ENCODE measurements at places on chromosomes 2 and 18. TPM values are rescaled to one million over a fixed set of nuclear protein-coding genes. Genes with fewer than 3 reads are reported as not detected.

DOCK10 gene
- 26.9 TPM for polyA plus RNA-seq

CROCC2 gene
- not detected for polyA plus RNA-seq

DNAJC5G gene
- polyA plus RNA-seq, result not detected

COL4A3 gene
- 6.2 TPM for polyA plus RNA-seq

PROM2 gene
- not detected for polyA plus RNA-seq

GTF3C2 gene
- 38.6 TPM for polyA plus RNA-seq

CPLX4 gene
- not detected for polyA plus RNA-seq

FSHR gene
- polyA plus RNA-seq, result not detected

EEF1B2 gene
- polyA plus RNA-seq, result 1,100 TPM

DYSF gene
- 0.34 TPM for polyA plus RNA-seq

UGT1A10 gene
- polyA plus RNA-seq, result not detected

CFC1 gene
- not detected for polyA plus RNA-seq

RNPEPL1 gene
- polyA plus RNA-seq, result 22.6 TPM

DAW1 gene
- polyA plus RNA-seq, result not detected

INHA gene
- polyA plus RNA-seq, result not detected

ZSCAN30 gene
- polyA plus RNA-seq, result 4.8 TPM

MEP1B gene
- 0.35 TPM for polyA plus RNA-seq

DHRS9 gene
- 3.3 TPM for polyA plus RNA-seq

RABL2A gene
- 12.5 TPM for polyA plus RNA-seq

KLHL29 gene
- 0.11 TPM for polyA plus RNA-seq

CD302 gene
- 0.11 TPM for polyA plus RNA-seq

RMC1 gene
- 73.0 TPM for polyA plus RNA-seq

HOXD8 gene
- not detected for polyA plus RNA-seq

CFAP65 gene
- not detected for polyA plus RNA-seq

MAP2 gene
- 3.4 TPM for polyA plus RNA-seq

STK17B gene
- polyA plus RNA-seq, result 71.9 TPM

DSC2 gene
- polyA plus RNA-seq, result not detected

MLPH gene
- polyA plus RNA-seq, result not detected

ROCK1 gene
- 41.2 TPM for polyA plus RNA-seq

TFPI gene
- polyA plus RNA-seq, result 0.09 TPM

SH2D6 gene
- polyA plus RNA-seq, result not detected

ICOS gene
- polyA plus RNA-seq, result 0.29 TPM

TEX44 gene
- polyA plus RNA-seq, result not detected

VAPA gene
- 182 TPM for polyA plus RNA-seq

Measured in IgD-negative memory B cell (primary cell).